GM13977 (cell line): ENCODE measurements at places on chromosomes 5 and 9.

DNA sequence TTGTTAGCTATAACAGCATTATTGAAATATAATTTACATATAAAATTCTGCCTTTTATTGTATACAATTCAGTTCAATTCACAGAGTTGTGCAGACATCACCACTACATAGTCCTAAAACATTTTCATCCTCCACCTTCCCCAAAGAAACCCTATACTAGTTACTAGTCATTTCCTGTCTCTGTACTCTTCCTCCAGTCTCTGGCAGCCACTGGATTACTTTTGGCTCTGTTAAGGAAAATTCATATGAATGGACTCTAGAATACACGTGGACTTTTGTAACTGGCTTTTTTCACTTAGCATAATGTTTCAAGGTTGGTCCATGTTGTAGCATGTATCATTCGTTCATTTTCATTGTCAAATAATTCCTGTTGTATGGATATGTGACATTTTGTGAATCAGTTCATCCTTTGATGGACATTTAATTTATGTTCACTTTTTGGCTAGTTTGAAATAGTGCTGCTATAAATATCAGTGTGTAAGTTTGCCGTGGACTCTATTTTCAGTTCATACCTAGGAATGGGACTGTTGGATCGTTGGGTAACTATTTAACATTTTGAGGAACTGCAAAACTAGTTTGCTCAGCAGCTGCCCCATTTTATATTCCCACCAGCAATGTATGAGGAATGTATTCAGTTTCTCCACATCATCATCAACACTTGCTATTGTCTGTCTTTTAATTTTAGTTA is 9.7 kb downstream of the ICE1 start:
- no peak for DNase-seq

DNA sequence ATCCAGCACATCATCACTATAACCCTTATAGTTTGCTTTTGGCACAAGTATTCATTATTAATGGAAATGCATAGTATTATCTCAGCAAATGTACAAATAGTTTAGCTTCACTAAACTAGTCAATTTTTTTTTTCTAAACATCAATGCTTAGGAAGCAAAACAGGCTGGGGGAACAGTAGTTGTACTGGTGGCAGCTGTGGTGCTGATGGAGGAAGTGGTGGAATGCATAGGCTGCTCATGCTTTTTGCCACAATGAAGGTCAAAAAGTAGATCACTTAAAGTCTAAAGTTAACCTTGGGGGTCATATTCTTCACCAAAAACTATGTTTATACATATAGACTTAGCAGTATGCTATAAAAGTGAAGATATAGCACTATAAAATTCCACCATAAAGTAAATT is 36.3 kb upstream of the CDKN2B start:
- DNase-seq = no peak

DNA sequence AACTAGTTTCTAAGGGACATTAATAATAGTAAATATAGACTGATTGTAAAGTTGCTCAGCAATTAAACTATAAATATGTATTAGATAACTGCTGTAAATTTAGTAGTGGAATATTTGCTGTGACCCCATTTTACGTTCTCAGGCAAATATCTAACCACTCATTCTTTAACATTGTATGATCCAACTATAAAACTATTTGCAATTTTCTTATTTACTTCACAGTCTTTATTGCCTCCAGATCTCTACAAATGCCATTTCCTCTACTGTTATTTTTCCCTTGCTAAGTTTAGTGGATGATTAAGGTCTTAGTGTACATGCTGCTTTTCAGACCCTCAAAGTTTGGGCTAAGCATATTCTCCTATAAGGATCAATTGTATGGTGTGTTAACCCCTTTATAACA is 526.2 kb upstream of the ST8SIA4 start:
- no peak for DNase-seq

- no peak for DNase-seq
Observed at GRCh38 chr5:79108086-79108485, 3.5 kb upstream of the BHMT start.

DNA sequence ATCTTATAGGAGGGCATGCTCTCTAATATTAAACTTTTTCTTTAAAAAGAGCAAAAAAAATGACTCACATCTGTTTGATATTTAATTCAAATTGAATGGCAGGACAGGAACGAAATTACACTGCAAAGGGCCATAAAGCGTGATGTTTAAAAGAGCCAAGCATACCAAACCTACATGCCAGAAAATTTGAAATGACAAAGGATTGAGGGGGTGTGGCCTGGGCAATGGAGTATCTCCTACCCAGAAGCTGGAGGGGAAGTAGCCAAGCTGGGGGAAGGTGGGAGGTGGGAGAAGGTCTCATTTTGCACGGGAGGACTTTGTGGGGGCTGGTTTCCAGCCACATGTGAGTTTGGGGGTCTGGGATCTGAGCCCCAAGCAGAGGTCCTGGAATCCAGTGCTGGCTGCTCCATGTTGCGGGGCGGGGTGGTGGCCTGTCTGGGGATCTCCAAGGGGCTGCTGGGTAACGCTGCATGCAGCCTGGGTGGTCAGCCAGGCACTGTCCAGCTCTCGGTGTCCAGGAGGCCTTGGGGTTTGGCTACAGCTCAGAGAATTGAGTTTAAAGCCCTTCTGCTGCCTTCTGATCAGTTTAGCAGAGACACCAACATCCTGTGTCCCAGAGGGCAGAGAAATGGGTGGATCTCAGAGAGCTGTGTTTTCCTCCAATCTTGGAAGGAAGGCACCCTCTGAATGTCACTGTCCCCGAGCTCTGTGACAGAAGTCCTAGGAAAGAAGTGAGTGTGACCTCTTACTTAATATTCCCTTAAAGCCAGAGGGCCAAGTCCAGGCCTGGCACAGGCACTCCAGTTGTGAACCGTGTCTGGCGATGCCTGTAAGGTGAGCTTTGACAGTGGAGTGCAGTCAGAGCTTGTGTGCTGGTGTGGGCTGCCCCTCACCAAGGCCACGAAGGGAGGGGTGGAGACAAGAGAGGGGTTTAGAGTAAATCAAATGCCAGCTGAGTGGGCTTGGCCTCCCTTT is 7.6 kb downstream of the DCANP1 start:
- DNase-seq = no peak

GRCh38 chr9:134770972-134771971 is 109.3 kb upstream of the FCN2 start:
- DNase-seq = peak; percentile 56
